ENCODE measurements at places on chromosomes 1 and 21.

DNA sequence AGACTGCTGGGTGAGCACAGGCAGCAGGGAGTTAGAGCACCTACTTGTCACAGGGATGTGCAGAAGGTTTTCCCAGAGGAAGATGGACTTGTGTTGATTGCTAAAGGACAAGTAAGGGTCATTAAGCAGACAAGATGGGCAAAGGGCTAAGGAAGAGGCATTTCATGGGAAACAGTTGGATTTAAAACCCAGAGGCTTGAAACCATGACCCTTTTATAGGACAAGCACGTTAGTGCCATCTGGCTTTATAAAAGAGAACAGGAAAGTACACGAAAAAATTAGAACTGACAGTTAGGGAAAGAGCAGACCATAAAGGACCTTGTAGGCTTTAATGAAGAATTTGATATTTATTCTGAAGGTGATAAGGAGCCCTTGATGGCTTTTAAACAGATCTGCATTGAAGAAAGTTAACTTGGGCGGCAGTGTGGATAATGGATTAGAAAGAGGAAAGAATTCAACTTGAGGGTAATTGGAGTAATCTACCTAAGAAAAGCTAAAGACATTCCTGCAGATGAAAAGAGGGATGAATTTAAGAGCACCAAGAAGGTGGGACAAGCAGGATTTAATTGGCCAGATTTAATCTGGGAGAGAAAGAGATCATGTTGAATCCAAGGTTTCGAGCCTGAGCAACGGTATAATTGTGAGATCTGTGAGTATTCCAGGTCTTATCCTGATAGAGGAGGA lies 68.6 kb downstream of the ZC3H11B start:
- no peak for DNase-seq

GRCh38 chr1:114352797-114353196 lies 158.2 kb downstream of the TRIM33 start:
- no peak for DNase-seq

- DNase-seq, result peak; percentile 83
Observed at GRCh38 chr21:26967062-26967913, at the start of gene ADAMTS5. ADAMTS5 (minus strand) TSS chr21:26967088; CDS start chr21:26966391, 697 bp downstream.

- DNase-seq, result no peak
Observed at GRCh38 chr1:210482945-210483617, 154.4 kb downstream of the HHAT start.

GRCh38 chr1:19651141-19651737 lies 7.1 kb downstream of the NBL1 start:
- no peak for DNase-seq

GRCh38 chr1:31483012-31483946 lies 70.3 kb downstream of the SERINC2 start:
- peak; percentile 52 for DNase-seq

DNA sequence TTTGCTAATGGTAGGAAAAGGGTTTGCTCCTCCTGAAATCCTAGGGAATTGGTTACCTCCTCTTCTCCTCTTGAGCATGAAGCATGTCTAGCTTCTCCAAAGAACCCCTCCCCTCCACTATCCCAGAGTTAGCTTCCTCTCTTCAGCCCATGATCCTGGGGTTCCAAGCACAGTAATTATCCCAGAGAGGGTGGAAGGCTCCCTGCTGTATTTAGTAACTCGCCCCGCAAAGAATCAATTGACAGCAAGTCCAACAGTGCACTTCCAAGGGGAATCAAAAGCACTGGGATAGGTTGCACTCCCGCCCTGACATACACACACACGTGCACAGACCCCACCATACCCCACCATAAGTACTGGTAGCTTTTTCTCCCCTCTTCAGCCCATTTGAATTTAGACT lies 3.1 kb downstream of the S100A8 start:
- no peak for DNase-seq

DNA sequence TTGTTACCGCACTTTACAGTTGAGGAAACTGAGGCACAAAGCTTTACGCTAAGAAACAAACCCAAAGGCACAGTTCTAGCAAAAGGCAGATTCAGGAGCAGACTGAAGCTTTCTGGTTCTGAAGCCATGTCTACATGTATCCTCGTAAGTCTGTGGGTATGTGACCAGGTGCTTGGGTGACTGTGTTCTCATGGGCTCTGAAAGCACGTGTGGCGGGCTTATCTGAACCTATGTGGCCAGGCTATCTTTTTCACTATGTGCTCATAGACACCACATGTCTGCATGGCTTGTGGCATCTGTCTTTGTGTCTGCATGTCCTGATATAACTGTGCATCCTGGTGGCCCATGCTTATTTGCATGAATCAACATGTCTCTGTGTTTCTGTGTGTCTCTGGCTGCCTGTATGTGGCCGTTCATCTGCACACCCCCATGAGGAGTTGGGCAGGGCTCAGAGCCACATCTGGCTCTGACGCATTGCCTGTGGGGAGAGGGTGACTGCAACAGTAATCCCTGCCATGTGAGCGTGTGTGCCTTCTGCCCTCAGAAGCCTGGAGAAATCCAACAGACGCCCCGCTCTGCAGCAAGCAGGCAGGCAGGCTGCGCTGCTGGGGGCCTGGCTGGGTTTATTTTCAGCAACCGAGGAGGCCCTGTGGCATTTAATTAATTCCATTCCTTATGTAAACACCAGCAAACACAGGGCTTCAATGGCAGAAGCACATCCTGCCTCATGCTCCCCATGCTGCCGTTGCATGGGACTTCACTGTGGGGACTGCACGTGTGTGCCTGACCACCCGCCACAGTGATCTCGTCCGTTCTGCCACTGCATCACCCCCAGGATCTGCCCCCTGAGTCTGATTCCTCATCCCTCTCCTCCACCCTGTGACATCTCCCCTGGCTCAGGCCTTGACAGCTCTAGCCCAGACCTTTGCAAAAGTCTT lies 115.4 kb downstream of the TRABD2B start:
- DNase-seq, result no peak

- DNase-seq, result no peak
Observed at GRCh38 chr1:13228343-13228781, 2.4 kb upstream of the PRAMEF18 start.

DNA sequence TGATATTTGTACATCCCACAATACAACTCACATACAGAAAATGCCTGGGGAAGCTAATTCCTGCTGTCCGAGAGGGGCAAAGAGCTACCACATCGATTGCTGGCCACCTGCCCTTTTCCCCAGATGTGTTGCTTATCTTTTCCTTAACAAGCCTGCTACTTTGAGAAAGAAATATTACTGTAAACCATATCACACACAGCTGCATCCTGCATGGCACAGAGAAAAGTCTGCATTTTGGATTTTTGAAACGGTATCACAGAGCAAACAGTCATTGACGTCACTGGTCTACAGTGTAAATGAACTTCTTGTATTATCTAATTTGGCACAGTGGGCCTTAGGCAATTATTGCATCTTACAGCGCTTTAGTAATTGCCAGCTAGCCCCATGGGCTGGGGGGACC lies 164.7 kb downstream of the CLIC6 start:
- no peak for DNase-seq

DNA sequence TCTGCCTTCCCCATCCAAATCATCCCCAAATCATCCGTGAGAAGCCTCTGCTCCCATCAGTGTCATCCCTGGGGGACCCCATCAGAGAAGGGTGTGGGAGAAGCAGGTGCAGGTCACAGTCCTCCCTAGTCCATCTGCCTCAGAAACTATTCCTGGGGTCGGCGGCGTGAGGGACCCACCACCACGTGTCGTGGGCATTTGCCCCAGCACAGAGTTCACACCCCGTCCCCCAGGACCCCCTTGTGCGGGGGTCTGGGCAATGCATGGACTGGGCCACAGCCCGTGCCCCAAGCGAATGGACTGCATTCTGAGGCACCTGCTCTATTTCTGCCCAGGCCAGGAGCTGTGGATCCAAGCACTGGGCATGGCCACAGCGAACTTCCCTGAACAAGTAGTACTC lies 38.4 kb downstream of the ATF3 start:
- DNase-seq, result no peak

- no peak for DNase-seq
Observed at GRCh38 chr1:26696654-26697430, 1.0 kb downstream of the ARID1A start.
